ENCODE measurements at places on chromosomes 1 and 21.

DNA sequence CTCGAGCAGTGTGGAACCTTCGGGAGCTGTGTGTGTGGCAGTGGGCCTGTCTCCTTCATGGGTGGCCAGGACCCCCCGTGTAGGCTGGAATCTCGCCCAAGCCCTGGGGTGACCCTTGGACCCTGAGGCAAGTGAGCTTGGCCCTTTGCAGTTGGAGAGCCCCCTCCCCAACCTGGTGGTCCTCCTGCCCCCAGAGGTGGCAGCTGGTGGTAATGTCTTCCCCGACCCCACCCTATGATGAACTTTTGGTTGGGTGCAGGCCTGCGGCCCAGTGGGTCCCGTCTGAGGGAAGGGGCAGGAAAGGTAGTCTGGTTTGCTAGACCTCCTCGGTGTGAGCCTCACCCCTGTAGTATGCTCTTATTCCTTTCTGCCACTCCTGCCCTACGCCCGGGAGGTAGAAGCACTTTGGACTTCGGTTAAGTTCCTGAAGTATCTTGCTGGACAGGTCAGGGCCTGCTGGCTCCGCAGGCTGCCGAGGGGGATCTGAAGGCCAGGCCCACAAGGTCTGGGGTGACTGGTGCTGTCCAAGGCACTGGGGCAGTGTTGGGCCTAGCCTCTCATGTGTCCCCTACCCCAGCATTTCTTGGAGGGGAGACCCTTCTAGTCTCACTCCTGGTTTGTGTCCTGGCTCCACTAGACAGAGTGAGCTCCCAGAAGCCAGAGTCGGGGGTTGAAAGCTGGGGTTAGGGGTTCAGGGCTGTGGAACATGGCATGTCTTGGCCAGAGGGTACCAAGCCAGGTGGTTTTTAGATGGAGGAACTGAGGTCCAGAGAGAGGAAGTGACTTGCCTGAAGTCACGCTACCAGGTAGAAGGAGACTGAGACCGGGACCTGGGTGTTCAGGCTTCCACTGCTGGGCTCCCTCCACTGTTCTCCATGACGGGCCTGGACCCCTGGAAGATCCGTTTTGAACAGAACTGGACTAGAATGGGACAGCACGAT lies 1.8 kb downstream of the ZNF362 start:
- DNase-seq, result no peak

GRCh38 chr1:173997791-173998190 lies 24.4 kb downstream of the RC3H1 start:
- DNase-seq, result no peak

DNA sequence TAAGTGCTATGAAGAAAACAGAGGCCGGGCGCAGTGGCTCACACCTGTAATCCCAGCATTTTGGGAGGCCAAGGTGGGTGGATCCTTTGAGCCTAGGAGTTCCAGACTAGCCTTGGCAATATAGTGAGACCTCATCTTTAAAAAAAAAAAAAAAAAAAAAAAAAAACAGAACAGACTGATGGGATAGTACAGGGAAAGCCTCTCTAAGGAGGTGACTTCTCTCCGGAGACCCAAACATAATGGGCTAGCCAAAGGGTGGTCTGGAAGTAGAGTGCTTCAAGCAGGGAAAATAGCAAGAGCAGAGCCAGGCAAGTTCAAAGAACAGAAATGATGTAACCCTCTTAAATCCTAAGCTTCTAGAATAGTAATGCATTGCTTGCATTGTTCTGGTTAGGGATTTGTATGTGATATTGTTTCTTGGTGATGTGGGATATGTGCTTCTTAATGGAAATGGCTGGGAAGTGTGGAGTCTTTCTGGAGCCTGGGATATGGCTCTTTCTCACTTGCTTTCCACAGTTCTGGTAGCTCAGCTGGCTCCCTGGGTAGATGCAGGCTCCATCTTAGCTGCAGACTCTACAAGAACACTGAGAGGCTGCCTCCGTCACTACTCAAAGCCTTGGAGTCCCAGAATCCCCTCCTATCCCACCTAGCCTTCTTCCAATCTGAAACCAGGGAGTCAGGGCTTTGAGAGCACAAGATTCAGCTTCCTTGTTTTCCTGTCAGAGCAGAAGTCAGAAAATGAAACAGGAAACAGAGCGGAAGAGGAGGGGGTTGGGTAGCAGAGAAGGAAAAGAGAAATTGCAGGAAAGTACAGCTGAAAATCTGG lies 1.9 kb upstream of the PIGV start:
- DNase-seq, result no peak

DNA sequence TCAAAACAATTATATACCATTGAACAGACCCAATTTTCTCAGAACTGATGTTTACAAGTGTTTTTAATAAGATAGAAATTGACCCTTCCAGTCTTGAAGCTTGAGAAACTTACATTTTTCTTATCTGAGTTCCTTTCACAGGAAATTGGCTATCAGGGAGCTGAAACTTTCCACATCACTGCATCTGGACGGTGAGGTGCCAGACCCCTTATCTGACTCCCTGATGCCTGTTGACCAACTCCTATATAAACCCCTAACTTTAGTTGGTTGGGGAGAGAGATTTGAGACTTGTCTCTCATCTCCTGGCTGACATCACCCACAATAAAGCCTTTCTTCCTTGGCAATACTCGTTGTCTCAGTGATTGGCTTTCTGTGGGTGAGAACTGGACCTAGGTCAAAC lies 31.4 kb downstream of the LACTBL1 start:
- no peak for DNase-seq

GRCh38 chr21:42063191-42063570 lies 7.9 kb upstream of the UMODL1 start:
- DNase-seq, result no peak

DNA sequence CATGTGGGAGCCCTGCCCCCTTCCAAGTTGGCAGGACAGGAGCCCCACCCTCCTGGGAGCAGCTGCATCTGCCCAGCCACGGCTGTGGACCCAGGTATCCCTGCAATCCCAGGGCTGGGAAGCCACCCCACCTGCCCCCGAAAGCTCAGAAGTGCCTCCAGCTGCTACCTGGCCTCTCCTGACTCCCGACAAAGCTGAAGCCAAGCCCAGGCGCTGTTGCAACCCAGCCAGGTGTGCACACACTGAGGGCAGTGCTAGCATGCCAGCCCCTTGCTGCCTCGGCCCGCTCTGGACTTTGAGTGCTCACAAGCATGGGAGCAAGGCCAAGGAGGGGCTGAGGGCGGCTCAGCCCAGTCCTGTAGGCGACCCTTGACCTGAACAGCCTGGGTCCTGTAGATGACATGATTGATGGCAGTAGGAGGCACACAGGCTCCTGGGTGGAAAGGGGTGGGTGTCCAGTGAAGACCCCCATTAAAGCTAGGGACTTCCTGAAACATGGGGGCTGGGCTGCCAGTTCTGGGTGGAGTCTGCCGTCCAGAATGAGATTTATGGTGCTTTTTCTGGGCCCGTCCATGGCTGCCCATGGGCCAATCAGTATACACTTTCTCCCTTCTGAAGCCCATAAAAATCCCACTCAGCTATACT lies 2.8 kb upstream of the SSU72 start:
- DNase-seq, result no peak

- DNase-seq, result no peak
Measured at GRCh38 chr1:25996966-25997827, 666 bp downstream of the PAFAH2 start.

DNA sequence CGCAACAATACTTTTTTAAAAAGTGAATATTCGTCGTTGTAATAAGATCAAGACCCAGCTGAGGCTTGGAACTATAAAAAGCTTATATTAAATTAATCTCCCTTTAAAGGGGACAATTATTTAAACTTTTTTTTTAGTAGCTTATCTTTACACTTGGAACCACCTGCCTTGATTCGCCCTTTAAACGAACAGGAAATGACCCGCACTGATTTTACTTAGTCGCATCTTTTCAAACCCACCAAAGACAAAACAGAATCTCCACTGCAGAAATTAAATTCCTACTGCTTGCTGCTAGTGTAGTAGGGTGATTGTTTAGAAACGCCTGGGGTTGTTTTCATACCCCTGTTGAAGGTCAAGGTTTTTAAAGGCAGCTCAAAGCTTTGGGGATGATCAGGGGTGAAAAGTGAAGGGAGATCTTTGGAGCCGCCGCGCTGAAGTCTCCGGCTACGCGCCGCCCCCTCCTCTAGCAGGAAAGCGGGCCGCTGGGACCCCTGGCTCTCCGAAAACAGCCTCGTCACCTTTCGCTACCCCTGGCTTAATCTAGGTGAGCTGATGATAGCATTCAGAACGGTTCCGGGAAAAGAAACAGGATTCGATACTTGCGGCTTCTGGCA lies 163.4 kb downstream of the RUNX1 start:
- no peak for DNase-seq

GRCh38 chr1:107491582-107491981 lies 350.7 kb downstream of the NTNG1 start:
- no peak for DNase-seq

DNA sequence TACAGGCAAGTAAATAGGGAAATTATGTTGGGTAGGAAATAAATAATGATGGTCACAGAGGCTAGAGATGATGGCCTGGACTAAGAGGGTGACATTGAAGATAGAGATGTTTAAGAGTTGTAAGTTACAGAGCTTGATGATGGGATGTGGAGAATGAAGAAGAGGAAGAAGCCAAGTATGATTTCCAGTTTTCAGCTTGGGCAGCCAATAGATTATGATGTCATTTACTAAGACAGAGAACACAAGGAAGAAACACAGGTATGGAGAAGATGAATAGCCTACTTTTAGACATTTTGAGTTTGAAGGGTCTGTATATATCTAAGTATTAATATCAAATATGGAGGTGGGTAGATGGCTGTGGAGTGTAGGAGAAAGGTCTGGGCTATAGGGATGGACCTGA lies 56.0 kb upstream of the PRELP start:
- no peak for DNase-seq

GRCh38 chr1:230458509-230458908 lies 32.4 kb upstream of the PGBD5 start:
- no peak for DNase-seq

DNA sequence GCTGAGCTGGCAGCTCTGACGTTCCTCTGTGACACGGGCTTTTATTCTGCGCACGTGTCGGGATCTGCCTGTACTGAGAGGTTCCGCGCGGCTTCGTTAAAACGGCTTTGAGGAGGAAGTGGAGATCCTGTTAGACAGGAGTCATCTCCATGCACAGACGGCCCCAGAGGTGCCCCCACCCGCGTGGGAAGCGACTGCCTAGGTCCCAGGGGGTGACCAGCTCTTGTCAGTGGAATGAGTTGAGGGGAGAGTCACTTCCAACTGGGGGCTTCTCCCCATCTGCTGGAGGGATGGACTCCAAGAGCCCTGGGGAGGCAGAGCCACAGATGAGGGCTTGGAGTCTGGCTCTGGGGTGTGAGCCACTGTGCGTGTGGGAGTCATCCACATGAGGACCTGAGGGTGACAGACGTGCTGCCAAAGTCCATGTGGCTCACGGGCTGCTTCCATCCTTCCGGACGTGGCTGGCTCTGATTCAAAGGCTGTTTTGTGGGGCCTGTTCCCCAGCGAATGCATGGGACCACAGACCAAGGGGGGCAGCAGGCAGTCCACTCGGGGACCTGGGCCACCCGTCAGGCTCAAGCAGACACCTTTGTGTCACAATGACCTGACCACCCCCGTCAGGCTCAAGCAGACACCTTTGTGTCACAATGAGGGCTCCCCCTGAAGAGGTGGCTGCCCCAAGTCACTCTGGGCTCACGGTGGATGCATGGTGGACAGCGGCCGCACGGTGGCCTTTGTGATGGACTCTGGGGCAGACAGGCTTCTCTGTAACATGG lies 26.8 kb downstream of the PTTG1IP start:
- no peak for DNase-seq

DNA sequence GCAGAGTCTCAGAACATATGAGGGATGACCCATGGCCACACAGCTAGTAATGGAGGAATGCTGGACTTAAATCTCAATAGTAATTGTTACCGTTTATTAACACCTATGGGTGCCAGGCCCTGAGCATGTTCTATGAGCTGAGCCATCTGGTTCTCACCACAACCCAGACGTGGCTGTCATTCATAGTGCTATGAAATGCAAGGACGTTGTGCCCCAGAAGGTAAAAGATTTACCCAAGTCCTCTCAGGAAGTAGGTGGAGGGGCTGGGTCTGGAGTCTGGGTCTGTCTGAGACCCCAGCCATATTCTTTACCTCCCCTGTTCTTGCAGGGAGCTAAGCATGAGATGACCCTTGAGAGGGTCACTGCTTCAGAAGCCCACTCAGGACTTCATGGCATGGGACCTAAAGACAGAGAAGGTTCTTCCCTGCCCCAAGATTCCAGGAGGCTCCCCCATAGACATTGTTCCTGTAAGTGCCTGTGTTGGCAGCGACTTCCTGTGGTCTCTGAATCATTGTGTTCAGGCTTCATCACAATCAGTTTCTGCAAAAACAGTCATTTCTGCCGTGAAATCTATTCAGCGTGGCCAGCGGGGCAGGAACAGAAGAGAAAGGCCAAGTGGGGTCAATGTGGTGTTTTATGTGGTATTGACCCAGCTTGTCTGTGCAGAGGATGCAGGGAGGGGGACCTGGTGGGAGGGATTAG lies 475.4 kb downstream of the PTPRU start:
- DNase-seq, result no peak

DNA sequence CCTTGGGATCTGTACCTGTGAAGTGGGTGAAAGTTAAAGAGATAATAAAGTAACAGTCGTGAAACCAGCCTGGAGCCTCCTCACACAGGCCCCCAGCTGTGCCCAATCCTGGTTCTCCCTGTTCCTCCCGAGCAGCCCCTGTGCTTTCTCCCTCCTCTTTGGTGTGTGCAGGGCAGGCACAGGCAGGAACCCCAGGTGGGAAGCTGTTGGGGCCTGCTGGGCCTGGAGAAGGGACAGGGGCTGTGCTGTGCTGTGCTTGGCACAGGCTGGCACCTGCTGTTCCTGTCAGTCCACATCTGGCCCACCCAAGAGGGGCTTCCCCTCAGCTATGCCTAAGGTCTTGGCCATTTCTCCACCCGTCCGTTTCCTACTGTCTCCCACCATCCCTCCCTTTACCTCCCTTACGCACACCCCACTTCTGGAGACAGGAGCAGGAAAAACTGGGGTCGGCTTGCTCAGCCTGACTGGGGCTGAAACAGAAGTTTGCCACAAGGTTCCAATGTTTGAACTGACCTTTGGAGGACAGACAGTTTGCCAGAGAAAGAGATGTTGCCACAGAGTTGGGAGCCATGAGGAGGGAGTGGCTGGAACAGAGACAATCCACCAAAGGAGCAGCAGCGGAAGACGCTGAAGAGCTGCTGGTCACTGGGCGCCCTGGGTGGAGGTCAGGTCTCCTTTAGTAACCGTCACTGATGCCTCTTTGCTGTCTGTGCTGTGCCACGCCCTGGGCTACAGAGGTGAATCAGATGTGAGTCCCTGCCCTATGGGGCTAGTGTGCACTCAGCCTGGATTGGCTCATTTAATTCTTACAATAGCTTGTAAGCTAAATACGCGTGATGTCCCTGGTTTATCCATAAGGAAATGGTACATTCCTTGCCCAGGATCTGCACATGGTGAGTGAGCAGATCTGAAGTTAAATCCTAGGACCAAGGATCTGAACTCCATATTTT lies 18.8 kb upstream of the ARTN start:
- no peak for DNase-seq

Data from stimulated activated CD4-positive, alpha-beta T cell treated with anti-CD3 and anti-CD28 coated beads, TNF-alpha, amount 100 ng/mL, for 1 hour (primary cell).